ENCODE measurements at places on chromosomes 11 and 22.

- DNase-seq, result no peak
These were observed 64.3 kb downstream of the BTG4 start for GRCh38 chr11:111447931-111448330.

DNA sequence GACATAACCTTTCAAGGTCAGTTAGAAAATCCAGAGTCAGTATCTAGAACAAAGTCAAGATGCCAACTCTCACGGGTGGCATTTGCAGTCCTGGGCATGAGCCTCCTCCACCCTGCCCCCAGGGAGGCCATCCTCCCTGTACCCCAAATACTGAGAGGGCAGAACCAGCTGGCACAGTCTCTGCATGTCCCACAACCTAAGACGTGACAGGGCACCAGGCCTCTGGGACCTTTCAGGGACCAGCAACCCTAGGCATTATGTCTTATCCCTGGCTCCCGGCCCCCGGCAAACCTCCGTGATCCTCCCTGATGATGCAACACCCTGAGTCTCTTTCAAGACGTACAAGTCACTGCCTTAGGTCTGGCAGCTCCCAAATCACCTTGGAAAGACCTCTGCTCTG, 2.0 kb downstream of the MB start:
- DNase-seq, result no peak

DNA sequence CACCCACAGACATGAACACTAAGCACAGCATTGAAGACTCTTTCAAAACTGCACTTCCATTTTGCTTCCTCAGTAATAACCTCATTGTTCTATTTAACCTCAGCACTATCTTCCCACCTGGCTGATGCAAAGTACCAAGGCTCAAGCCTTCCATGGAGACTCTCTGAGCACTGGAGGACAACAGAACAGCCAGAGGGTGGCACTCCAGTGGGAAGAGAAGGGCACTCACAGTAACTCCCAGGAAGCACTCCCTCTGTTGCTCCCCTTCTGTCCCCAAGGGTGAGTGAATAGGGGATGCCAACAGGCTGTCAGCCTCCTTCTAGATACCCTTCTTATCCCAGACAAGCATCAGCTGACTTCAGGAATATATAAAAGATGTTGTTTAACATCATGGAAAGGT, 3.5 kb downstream of the ME3 start:
- no peak for DNase-seq

DNA sequence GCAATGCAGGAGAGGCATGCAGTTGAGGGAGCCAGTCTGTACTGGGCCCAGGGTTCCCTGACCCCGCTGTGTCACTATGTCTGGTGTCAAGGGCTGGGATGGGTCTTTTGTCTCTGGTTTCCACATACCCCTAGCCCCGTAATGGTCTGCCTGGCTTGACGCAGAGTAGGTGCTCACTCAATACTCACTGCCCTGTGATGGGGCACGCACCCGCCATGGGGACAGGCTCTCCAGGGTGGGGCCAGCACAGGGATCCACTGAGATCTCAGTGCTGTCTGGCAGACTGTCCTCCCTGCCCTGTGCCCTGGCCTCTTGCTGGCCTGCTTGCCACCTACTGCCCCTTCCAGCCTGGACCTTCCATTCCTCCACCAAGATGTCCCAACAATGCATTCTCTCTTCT, 101.7 kb upstream of the CD82 start:
- no peak for DNase-seq

DNA sequence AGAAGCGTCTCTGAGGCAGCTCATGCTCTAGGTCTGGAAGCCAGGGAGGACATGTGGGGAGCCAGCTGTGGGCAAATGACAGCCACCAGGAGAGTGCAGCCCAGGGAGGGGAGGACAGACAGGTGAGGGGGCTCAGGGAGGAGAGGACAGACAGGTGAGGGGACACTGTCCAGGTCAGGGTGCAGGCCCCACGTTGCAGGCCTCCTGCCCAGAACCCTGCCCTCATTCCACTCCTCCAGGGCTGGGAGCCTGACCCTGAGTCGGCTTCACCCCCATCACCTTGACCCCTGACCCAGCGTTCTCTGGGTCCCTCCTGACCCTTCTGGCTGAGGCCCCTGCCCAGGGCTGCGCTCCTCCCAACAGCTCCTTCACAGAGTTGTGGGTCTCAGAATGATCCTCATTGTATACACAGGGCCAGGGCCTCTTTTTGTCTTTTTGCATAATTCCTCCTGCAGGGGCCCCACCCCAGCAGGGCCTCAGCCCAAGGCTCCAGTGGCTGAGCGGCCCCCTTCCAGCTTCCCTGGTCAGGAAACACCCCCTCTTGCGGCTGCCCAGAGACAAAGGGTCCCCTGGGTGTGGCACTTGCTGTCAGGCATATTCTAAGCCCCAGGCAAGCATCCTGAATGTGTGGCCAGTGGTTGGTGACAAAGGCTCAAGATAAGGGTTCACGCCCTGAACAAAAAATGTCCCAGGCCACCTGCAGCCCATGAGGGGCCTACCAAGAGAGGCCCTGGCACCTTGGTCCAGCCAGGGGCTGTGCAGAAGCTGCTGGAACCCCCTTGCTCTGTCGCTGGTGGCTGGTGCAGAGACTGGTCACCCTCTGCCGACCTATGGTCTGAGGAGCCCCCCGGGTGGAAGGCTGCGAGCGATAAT, 853.0 kb downstream of the BRD1 start:
- no peak for DNase-seq

DNA sequence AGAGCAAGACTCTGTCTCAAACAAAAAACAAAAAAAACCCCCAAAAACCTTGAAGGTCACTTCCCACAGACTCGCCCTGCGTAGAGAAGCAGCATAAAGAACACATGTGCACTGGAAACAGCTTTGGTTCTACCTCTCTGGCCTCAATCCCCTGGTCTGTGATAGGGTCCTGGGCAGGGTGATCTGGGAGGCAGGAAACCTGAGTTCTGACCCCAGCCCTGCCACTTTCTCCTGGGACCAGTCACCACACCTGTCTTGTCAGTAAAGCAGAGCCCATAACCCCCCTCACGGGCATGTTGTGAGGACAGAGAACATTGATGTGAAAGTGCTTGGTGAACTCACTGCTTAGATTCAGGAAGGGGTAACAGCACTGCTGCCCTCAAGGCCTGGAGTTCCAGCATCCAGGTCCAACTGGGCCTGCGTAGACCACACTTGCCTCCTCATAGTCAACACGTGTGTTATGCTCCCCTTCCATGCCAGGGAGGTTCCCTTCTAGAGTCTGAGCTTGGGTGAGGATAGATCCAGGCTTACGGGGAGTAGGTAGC, 11.4 kb downstream of the UCP2 start:
- no peak for DNase-seq

- DNase-seq, result no peak
These were observed 41.4 kb downstream of the MUC2 start for GRCh38 chr11:1116104-1116503.

DNA sequence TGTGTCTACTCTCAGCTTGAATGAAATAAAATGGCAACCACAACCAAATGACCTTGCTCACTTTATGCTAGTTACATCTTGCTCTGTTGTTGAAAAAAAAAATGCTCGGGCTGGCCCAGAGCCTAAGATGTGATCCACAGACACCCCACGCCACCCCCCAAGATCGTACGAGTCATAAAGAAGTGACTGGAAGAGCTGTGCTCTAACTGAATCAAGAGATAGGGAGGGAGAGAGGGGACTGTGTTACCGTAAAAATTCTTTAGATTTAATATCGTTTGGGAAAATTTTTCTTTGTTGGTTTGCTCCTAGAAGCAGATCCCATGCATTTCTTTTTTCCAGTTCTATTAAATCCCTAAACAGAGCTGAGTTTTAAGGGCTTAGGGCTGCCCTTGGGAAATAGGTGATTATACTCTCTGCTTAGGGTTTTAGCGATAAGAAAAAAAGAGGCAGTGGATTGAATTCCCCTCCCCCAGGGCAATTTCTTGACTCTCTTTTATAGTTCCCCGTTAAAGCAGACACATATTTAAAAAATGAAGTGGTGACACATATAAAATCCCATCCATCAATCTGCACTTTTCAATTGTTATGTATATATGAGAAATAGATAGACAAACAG, 14.5 kb downstream of the MAML2 start:
- DNase-seq, result no peak

DNA sequence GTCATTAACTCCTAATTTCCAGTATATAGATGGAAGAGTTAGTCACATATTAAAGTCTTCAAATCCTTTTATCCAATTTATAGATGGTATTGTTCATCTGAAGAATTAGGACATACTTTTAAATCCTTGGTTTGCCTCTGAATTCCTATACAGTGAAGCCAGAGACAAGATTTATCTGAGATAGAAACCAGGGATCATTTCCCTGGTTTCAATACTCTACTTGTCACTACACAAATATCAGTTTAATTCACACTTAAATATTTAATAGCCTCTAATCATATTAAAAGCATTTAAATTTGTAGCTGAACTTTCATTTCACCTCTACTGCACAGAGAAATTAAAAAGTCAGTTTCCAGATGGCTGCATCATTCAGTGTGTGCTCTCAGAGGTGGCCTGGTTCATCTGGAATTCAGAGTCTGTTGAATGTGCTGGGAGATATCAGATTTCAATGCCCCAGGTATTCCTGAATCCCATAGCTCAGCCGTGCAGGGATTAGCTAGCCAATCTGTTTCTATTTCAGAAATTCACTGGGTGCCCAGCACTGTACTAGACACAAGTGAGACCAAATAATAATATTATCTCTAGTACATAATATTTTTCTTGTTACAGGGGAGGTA, 344.3 kb downstream of the AASDHPPT start:
- no peak for DNase-seq

- DNase-seq, result no peak
These were observed 128.5 kb downstream of the CD44 start for GRCh38 chr11:35267504-35267903.

GRCh38 chr11:73402834-73403185, 26.6 kb downstream of the RELT start:
- DNase-seq, result no peak

DNA sequence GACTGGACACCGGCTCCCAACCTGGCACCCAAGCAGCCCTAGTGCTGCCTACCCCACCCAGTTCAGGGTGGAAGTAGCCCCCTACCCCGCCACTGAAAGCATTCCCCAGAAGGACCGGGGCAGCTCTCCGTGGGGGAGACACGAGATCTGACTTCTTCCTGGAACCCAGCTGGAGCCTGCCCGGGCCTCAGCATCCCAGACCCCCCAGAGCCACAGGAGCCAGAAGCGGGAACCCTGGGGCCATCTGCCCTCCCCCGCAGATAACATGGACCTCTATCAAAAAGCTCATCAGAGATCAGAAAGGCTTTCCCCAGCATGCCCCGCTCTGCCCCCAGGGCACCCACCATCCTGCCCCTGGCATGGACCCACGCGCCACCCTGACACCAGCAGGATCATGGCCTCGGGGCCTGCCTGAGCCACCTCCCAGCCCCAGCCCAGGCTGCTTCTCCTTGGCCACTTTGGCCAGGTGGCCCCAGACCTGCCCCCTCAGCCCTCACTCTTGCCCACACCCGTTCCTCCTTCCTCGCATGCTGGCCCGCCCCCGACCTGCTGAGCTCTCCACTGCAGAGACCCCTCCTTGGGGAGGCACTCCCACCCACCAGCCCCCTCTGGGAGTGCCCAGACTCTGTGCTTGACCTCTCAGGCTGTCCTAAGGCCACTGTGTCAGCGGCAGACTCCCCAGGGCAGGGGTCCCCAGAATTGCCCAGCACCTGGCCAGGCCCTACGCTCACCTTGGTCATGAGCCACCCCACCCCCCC, 17.1 kb downstream of the WNT7B start:
- DNase-seq, result no peak

- no peak for DNase-seq
These were observed 277.4 kb downstream of the FAM76B start for GRCh38 chr11:95512177-95512576.

DNA sequence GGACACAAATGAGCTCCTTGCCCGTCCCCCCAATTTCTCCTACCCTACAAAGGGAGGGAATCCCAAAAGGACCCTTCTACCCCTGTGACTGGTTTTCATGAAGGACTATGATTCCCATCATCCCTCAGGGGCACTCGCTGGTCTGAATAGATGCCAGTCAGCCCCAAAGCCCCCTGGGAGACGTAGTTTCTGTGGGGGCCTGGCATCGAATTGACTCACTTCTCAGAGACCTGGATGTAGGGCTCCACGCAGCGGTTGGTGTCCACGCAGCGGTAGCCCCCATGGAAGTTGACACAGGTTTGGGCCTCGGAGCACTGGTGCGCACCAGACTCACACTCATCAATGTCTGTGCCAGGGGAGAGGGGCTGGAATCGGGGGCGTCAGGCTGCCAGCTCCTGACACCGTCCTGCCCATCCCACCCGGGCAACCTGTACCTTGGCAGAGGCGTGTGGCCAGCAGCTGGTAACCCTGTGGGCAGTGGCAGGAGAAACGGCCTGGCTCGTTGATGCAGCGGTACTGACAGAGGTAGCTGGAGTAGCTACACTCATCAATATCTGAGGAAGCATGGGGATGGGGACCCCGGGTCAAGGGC, 4.4 kb downstream of the EFEMP2 start:
- no peak for DNase-seq

GRCh38 chr11:45289369-45289768, 3.2 kb upstream of the SYT13 start:
- DNase-seq, result no peak

GRCh38 chr11:128862406-128862805, 4.7 kb downstream of the KCNJ1 start:
- DNase-seq, result no peak

DNA sequence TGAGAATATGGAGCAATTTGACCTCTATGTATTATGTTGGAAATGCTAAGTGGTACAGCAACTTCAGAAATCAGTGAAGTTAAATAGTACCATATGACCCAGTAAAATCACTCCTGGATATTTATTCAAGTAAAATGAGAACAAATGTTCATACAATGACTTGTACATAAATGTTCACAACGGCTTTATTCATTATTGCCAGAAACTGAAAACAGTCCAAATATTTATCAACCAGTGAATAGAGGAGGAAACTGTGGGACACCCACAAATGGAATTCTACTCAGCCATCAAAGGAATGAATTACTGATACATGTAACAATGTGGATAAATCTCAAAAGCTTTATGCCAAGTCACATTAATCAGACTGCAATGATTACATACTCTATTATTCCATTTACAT, 416.3 kb downstream of the AASDHPPT start:
- no peak for DNase-seq

- no peak for DNase-seq
These were observed 13.2 kb downstream of the PICK1 start for GRCh38 chr22:38070250-38070921.

DNA sequence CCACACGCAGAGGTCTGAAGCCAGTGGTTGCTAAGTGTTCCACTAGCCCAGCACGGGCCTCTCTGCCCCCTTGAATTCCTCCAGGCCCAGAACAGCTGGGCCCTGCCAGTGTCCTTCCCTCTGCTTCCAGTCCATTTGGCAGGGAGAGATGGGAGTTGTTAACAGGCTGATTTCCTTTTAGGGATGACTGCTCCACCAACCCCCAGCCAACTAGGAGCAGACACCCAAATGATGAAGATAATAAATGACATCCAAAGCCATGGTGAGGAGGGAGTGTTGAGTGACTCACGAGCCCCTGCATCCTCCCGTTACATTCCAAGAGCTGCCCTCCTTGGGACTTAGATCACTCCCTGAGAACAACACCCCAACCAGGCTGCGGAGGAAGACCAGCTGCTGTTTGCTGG, 20.6 kb downstream of the PARVA start:
- DNase-seq, result no peak

- no peak for DNase-seq
These were observed 455.9 kb downstream of the MN1 start for GRCh38 chr22:27345691-27346090.

All from stimulated activated CD4-positive, alpha-beta T cell treated with anti-CD3 and anti-CD28 coated beads, TNF-alpha, amount 100 ng/mL, for 24 hours (primary cell).